ENCODE measurements at places on chromosomes 16 and 17.

DNA sequence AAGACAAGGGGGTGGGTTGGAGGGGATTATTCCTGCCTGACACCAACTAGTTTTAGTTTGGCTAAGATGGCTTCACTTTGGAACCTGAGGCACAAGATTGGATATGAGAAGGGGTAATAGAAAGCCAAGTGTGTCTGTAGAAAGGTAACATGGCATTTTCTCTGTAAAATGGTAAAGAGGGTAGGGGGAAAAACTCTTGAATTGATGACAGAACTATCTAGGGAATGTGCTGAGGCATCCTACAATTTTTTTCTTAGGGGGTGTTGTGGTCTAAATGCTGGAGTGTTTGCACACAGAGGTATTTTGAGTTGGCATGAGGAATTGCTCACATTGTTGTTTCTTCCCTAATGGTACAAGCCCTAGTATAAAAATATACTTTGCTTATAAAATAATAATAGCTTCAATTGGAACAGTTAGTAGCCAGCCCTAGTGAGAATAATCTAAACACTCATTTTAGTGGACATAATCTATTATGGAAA is 25.8 kb downstream of the YPEL2 start:
- no peak for DNase-seq

GRCh38 chr16:85173146-85173980 is 61.1 kb upstream of the CIBAR2 start:
- no peak for DNase-seq

DNA sequence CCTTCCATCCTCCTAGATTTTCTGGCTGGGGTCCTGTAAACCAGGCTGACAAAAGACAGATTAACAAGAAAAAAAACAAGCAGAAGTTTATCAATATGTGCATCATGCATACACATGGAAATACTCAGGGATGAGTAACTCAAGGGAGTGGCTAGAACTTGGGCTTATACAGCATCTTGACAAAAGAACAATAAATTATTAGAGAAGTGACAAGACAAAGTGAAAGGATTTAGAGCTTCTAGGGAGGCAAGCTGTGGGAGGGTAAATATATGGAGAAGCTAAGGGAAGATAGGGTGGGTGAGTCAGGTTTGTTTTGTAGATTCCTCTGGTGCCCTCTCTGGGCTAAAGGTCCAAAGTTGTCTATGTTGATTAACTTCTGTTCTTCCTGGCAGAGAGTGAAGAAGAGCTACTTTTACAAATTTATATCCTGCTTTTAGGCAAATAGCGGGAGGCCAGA is 48.0 kb upstream of the NDRG4 start:
- no peak for DNase-seq

DNA sequence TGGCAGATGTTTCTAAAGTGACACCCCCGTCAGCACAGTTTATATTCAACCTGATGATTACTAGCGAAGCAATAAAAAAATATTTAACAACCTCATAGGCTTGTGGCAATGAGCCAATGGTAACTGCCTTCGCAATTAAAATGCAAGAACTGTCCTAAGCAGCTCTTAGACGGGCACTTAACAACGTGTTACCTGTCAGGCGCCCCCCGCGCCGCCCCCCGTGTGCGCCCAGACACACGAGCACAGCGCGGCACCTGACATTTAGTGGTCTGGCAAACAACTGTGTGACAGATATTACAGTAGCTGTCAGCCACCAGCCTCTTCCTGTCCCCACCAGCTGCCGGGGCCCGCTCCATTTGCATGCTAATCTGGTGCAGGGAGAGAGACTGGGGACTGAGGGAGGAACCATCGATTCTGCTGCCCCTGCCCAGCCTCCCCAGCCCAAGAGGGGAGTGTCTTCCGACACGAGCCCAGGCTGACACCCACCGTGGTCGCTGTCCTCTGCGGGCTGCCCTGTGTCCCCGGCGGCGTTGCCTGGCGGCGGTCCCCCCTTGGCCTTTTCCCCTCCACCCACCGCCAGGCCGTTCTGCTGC is 12.7 kb downstream of the NDUFAF8 start:
- no peak for DNase-seq

DNA sequence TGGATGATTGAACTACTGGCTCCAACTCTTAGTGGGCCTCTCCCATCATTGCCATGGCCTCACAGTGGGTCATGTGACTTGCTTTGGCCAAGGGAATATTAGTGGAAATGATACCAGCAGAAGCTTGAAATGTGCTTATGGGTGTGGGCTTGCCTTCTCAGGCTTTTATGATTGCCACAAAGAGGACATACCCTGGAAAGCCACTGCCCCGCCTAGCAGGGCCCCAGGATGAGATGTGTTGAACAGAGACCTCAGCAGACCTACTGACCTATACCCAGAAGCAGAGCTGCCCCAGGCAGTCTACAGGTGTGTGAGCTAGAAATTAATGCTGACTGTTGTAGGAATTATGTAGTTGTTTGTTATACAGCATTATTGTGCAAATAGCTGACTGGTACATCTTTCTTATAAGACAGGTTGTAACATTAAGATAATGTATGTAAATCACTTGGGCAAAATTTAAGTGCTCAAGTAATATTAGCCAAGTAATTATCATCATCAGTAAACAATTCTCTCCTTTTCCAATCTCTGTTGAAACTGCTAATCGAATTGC is 67.8 kb upstream of the CDH5 start:
- no peak for DNase-seq

DNA sequence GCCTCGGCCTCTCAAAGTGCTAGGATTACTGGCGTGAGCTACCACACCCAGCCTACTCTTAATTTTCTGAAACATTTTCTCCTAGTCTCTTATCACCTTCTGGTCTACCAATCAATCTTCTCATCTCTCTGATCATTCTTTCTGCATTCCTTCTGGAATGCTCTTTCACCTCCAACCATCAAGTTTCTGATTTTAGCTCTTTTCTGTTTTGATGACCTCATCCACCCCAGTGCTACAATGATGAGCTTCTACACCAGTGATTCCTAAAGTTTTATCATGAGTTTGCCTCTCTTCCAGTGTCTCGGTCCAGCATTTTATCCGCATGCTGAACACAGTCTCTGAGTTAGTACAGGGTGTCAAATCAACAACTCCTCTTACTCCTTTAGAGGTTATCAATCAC is 31.5 kb downstream of the NME2 start:
- DNase-seq: no peak

- no peak for DNase-seq
These were observed 25.0 kb downstream of the ATPAF2 start for GRCh38 chr17:18014006-18014405.

- DNase-seq: peak; percentile 73
These were observed 20.0 kb downstream of the TRAF4 start for GRCh38 chr17:28763804-28764266.

DNA sequence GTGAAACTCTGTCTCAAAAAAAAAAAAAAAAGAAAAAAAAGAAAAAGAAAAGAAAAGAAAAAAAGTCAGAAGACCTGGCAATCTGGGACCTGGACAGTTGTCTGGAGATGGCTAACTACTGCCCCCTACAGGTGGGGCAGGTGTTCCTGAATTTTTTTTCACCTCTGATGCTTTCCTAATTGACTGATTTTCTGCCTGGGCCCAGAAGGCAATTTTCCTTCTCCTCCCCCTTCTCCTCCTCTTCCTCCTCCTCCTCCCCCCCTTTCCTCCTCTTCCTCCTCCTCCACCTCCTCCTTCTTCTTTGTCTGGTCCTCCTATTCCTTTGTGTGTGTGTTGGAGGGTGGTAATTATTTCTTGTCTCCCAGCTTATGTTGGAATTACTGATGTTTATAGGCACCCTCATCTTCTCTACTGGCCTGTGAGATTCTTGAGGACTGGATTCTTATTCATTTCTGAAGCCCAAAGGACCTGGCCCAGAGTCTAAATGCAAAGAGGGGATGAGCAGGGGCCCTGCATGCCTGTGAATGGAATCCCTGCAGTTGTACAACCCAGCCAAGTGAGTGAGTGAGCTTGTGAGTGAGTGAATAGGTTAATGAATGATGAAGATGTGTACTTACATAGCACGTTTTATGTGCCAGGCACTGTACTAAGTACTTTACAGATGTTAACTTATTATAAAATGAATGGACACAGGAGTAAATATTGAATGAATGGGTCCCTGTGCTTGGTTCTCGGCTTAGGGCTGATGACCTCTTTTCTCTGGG is 26.9 kb downstream of the IRX5 start:
- DNase-seq: no peak

GRCh38 chr16:82848013-82848412 is 221.2 kb downstream of the CDH13 start:
- no peak for DNase-seq

- DNase-seq: no peak
These were observed 7.4 kb upstream of the EFCAB13 start for GRCh38 chr17:47316311-47316710.

DNA sequence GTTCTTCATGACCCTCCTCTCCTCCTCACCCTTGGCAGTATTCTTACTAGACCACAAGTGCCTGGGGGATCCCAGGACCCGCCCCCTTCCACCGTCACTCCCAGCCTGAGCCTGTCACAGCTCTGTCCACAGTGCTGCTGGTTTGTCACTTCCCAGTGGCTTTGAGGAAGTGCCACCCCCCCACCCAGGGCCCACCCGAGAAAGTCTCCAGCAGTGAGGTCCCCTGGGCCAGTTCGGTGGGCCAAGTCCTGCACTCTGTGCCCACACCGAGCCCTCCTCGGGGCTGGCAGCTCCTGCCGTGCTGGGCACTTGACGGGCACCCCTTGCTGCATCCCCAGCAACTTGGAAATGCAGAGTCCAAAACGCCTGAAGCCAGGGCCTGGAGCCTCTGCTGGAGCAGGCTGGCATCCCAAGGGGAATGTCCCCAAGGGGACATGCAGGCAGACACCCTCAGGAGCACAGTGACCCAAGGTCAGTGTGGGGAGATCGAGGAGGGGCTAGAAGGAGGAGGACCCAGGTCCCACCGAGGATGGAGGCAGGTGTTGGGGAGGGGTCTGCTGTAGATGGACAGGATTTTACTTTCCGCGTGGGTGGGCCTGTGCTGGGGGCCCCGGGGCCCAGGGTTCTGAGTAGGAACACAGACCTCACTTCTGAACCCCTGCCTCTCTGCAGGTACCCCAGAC is 15.5 kb downstream of the MMP15 start:
- DNase-seq: no peak

GRCh38 chr16:80680046-80680445 is 124.4 kb downstream of the CDYL2 start:
- DNase-seq: no peak

- no peak for DNase-seq
These were observed 24.2 kb downstream of the SOST start for GRCh38 chr17:43734376-43734775.

DNA sequence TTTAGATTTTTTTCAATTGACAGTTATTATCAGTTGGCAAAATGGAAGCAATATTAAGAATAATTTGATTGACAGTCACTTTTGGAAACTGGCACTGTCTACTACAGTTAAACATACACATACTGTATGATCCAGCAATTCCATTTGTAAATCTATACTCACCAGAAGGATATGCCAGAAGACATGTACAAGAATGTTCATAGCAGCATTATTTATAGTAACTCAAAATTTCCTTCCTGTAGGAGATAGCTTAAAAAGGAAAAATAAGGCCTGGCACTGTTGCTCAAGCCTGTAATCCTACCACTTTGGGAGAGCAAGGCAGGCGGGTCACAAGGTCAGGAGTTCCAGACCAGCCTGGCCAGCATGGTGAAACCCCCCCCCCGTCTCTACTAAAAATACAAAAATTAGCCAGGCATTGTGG is 89.3 kb downstream of the VMP1 start:
- DNase-seq: no peak

GRCh38 chr16:10688291-10688690 is 6.4 kb downstream of the TEKT5 start:
- DNase-seq: no peak

DNA sequence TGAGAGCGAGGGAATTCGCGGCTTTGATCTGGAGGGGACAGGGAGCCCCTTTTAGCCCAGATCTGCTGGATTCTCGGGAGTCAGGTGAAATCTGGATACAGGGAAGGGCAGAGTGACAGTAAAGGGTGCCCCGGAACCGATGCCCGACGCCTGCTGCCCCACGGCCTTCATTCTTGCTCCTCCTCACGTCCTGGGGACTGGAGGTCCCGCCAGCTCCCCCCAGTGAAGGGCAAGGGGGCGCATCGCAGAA is 596 bp downstream of the OR1F1 start:
- no peak for DNase-seq

- DNase-seq: no peak
These were observed 1.8 kb upstream of the ZPBP2 start for GRCh38 chr17:39866013-39866730.

DNA sequence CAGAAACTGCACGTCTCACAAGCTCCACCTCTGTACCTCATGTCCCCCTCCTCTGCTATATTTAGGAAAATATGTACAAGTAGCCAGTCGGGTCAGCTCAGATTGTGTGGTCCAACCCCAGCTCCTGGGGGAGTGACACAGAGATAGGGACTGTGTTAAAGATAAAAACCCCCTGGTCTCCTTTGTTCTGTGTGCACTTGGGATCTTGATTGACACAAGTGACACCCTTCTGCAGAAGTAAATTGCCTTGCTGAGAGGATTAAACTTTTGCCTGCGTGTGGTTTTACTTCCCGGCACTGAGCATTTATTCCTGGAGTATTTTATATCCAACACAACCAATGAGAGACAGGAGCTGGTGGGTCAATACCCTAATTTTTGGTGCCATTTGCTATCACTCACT is 37.5 kb downstream of the TLE7 start:
- no peak for DNase-seq

- peak; percentile 29 for DNase-seq
These were observed 25.9 kb downstream of the BRIP1 start for GRCh38 chr17:61837175-61838051.

- no peak for DNase-seq
These were observed 58.1 kb downstream of the CYB5B start for GRCh38 chr16:69482410-69482991.

All from stimulated activated CD4-positive, alpha-beta T cell treated with anti-CD3 and anti-CD28 coated beads, Interleukin-4, amount 100 ng/mL, for 48 hours (primary cell).